ENCODE measurements at places on chromosomes 7 and 10. TPM values are rescaled to one million over a fixed set of nuclear protein-coding genes. Genes with fewer than 3 reads are reported as not detected.

Gene CALML3
- total RNA-seq = not detected

Gene CYP2C8
- total RNA-seq = not detected

Gene PEX1
- total RNA-seq = 14.7 TPM

Gene HTR5A
- not detected for total RNA-seq

Gene STAMBPL1
- 40.2 TPM for total RNA-seq

Gene MMP21
- total RNA-seq = not detected

Gene ZNF488
- 0.70 TPM for total RNA-seq

Gene ZNF727
- total RNA-seq = 1.1 TPM

Gene RPA3
- total RNA-seq = 181 TPM

Gene DPYSL4
- total RNA-seq = 15.2 TPM

Gene LEP
- not detected for total RNA-seq

DNA sequence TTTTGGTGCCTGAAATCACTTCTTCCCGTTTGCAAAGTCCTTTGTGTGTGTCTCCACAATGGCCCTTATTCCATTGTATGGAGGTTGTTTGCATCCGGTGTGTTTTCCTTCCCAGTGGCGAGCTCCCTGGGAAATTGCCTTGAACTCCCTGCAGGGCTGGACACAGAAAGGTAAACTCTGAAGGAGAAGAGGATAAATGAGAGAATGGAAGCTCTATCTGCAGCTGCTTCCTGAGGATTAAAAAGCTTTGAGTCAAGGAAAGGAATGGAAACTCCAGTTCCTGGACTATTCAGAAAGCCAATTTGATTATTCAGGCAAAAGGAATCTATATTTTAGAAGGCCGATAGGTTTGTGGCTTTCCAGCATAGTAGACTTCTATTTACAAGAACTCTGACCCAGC lies 4.4 kb upstream of the GRK5 start:
- no peak overlapping the region for H3K27ac ChIP-seq
- DNase-seq = no peak
- H3K4me1 ChIP-seq = peaks cover 15% of the 10 kb centered on the region
- no peaks in the 10 kb centered on the region for H3K27me3 ChIP-seq

- no peak overlapping the region for H3K27ac ChIP-seq
- no peak for DNase-seq
- no peak overlapping the region for H3K4me3 ChIP-seq
Observed at GRCh38 chr7:158284121-158284520, 303.5 kb downstream of the PTPRN2 start.

DNA sequence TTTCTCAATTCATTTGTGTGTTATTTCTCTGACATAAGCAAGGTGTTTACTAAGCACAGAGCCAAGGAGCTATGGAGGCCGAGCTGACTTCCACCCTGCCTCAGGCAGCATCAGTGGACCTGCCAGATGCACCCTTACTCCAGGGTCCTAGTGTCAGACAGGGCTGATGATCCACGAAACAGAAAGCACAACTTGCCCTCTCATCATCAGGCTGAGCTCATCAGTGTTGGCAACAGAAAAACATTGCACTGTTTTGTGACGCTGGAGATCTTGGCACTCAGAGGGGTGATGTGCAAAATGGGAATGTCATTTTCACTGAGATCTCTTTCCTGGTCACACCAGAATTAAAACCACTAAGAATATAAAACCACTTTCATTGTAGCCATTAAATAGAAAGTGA lies 201.8 kb downstream of the GLI3 start:
- H3K27me3 ChIP-seq = peaks cover 2% of the 10 kb centered on the region
- H3K27ac ChIP-seq = no peak overlapping the region
- no peak for DNase-seq
- H3K4me1 ChIP-seq = no peaks in the 10 kb centered on the region
- no peaks in the 10 kb centered on the region for H3K36me3 ChIP-seq
- no peak overlapping the region for H3K4me3 ChIP-seq

DNA sequence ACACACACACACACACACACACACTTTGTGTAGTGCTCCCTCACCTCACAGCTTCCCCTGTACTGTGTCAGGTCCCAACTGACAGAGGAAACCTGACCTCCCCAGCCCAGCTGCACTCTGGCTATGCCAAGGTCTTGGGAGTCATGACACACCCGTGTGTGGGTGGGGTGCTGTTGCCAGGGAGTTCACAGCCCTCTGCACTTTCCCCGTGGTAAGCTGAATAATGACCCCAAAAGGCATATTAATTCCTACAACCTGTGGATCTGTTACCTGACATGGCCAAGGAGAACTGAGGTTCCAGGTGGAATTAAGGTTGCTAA lies 8.9 kb upstream of the NANOS1 start:
- H3K4me3 ChIP-seq = no peak overlapping the region
- peaks cover 2% of the 10 kb centered on the region for H3K27me3 ChIP-seq
- H3K4me1 ChIP-seq = peaks cover 4% of the 10 kb centered on the region
- H3K36me3 ChIP-seq = no peaks in the 10 kb centered on the region
- H3K27ac ChIP-seq = peak overlapping the region; percentile 17

DNA sequence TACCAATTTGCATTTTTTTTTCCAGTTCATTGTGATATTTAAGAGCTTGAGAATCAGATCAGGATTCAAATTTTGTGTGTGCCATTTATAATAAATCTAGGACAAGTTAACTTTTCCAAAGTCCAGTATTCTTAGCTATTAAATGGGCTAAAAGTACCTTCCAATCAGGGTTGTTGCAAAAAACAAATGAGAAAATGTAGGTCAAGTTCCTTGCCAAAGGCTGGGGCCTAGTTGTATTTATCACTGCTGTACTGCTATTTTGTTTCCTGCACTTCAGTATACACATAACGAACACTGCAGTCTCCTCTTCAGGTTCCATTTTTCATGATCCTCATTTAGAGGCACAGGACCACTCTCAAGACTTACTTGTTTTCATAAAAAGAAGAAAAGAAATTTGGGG lies 7.4 kb upstream of the VPS41 start:
- H3K27ac ChIP-seq = no peak overlapping the region
- no peaks in the 10 kb centered on the region for H3K4me1 ChIP-seq
- no peak overlapping the region for H3K4me3 ChIP-seq

- H3K27me3 ChIP-seq = peaks cover 80% of the 10 kb centered on the region
- DNase-seq = peak; percentile 31
- peaks cover 40% of the 10 kb centered on the region for H3K4me1 ChIP-seq
- H3K27ac ChIP-seq = no peak overlapping the region
- no peak overlapping the region for H3K4me3 ChIP-seq
- no peaks in the 10 kb centered on the region for H3K36me3 ChIP-seq
Observed at GRCh38 chr10:8037941-8038894, 16.3 kb upstream of the GATA3 start.

- no peak overlapping the region for H3K27ac ChIP-seq
- H3K27me3 ChIP-seq = no peaks in the 10 kb centered on the region
- DNase-seq = no peak
- H3K4me3 ChIP-seq = no peak overlapping the region
Observed at GRCh38 chr10:17687117-17687831, 43.3 kb downstream of the STAM start.

GRCh38 chr7:116284390-116284789 lies 74.1 kb downstream of the TES start:
- peaks cover 15% of the 10 kb centered on the region for H3K27me3 ChIP-seq
- H3K4me1 ChIP-seq = no peaks in the 10 kb centered on the region
- no peak for DNase-seq
- no peaks in the 10 kb centered on the region for H3K36me3 ChIP-seq

DNA sequence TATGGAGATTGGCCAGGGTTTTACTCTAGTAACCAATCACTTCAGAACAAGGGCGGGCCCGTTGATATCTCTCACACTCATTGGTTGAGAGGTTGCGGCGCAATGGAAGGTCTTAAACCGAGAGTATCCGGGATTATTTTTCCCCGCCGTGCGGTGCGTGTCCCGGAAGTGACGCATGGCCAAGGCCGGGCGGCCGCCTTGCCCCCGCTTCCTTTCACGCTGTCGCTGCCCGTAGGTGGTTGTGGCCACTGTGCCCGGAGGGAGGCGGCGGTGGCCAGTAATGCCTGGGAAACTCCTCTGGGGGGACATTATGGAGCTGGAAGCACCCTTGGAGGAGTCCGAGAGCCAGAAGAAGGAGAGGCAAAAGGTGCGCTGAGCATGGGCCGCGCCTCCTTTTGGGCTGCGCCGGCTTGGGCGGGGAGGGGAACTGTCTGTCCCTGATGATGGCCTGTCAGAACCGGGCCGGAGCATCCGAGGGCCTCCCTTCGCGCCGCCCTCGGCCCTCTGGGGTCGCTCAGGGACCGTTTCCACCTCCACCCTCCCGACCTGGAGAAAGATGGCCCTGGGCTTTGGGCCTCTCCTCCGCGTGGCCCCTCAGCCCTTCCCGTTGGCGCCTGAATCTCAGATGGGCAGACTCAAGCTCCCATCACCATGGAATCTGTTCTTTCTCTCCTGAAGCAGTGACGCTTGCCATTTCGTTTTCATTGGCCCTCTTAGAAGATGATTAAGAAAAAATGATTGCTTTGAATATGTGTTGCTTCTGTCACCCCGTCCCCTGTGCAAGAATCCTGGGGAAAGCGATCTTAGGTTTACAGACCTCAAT lies at the start of gene DDX50:
Gene DDX50, plus strand, starts transcription at position 211 of the 823 bp plus-strand sequence. Its CDS starts 70 bp downstream, at position 281.
- DNase-seq = peak; percentile 98
- peak within 1 kb of the TSS; percentile 99 for H3K27ac ChIP-seq
- peaks cover 48% of the 10 kb centered on the region for H3K4me1 ChIP-seq
- H3K36me3 ChIP-seq = peaks cover 24% of the 10 kb centered on the region

- H3K27ac ChIP-seq = no peak overlapping the region
- peaks cover 9% of the 10 kb centered on the region for H3K27me3 ChIP-seq
- peaks cover 2% of the 10 kb centered on the region for H3K4me1 ChIP-seq
- no peak overlapping the region for H3K4me3 ChIP-seq
- no peaks in the 10 kb centered on the region for H3K36me3 ChIP-seq
Observed at GRCh38 chr10:120426306-120426705, 30.7 kb upstream of the PLPP4 start.

GRCh38 chr7:156034397-156034796 lies 222.1 kb upstream of the SHH start:
- peaks cover 3% of the 10 kb centered on the region for H3K27me3 ChIP-seq
- no peak overlapping the region for H3K4me3 ChIP-seq
- no peaks in the 10 kb centered on the region for H3K4me1 ChIP-seq
- no peak for DNase-seq

DNA sequence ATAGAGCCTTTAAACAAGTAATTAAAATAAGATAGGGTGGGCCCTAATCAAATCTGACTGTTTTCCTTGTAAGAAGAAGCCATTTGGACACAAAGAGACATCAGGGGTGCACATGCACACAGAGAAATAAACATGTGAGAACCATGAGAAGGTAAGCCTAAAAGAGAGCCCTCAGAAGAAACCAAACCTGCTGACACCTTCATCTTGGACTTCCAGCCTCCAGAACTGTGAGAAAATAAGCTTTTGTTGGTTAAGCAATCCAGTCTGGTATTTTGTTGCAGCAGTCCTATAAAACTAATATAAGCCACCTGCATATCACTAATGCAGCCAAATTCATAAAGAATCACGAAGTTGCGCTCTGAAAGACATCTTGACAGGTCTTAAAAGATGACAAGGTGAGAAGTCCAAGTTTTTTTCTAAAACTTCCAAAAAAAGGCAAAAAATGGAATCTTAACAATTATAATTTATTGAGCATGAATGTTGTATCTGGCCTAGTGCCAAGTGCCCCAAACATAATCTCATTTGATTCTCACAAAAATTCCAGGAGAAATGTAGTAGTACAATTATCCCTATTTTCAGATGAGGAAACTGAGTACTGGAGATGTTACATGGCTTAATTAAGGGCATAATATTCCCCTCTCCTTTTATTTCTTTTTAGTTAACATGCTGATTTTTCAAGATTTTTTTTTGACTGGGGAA lies 34.3 kb upstream of the FAM133B start:
- H3K4me1 ChIP-seq = peaks cover 79% of the 10 kb centered on the region
- no peak for DNase-seq
- peak overlapping the region; percentile 86 for H3K27ac ChIP-seq
- H3K4me3 ChIP-seq = no peak overlapping the region
- H3K27me3 ChIP-seq = no peaks in the 10 kb centered on the region

GRCh38 chr10:69086001-69086509 lies 1.8 kb upstream of the SRGN start:
- peak overlapping the region; percentile 97 for H3K27ac ChIP-seq
- H3K4me3 ChIP-seq = peak overlapping the region; percentile 68

- H3K36me3 ChIP-seq = no peaks in the 10 kb centered on the region
- no peak overlapping the region for H3K4me3 ChIP-seq
- H3K4me1 ChIP-seq = no peaks in the 10 kb centered on the region
- no peak overlapping the region for H3K27ac ChIP-seq
Observed at GRCh38 chr7:30652132-30652531, 30.1 kb downstream of the CRHR2 start.

DNA sequence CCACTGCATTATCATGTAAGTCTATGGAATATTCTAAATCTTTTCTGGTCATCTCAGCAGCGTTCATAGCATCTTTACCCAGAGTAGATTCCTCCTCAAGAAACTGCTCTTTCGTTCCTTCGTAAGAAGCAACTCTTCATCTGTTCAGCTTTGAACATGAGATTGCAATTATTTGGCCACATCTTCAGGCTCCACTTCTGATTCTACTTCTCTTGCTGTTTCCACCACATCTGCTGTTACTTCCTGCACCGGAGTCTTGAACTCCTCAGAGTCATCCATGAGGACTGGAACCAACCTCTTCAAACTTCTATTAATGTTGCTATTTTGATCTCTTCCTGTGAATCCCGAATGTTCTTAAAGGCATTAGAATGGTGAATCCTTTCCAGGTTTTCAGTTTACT lies 12.7 kb downstream of the CHST12 start:
- no peaks in the 10 kb centered on the region for H3K36me3 ChIP-seq
- H3K4me1 ChIP-seq = peaks cover 42% of the 10 kb centered on the region
- DNase-seq = no peak
- no peaks in the 10 kb centered on the region for H3K27me3 ChIP-seq

DNA sequence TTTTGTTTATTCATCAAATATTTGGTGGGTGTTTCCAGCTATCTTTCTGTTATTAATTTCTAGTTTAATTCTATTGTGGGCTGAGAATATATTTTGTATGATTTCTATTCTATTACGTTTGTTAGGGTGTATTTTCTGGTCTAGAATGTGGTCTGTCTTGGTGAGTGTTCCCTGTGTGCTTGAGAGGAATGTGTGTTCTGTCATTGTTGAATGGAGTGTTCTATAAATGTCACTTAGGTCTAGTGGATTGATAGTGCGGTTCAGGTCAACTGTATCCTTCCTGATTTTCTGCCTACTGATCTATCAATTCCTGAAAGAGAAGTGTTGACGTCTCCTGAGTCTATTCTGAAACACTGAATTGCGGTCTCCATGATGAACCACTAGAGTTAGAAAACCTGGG lies 8.5 kb downstream of the HTRA1 start:
- no peak overlapping the region for H3K27ac ChIP-seq
- no peak overlapping the region for H3K4me3 ChIP-seq
- peaks cover 10% of the 10 kb centered on the region for H3K4me1 ChIP-seq
- no peaks in the 10 kb centered on the region for H3K36me3 ChIP-seq
- DNase-seq = no peak

- no peaks in the 10 kb centered on the region for H3K27me3 ChIP-seq
- H3K36me3 ChIP-seq = peaks cover 3% of the 10 kb centered on the region
- H3K4me1 ChIP-seq = peaks cover 63% of the 10 kb centered on the region
- peak overlapping the region; percentile 79 for H3K4me3 ChIP-seq
Observed at GRCh38 chr7:106111655-106112117, 426 bp downstream of the SYPL1 start.

GRCh38 chr7:32616625-32617024 lies 121.3 kb downstream of the AVL9 start:
- H3K27me3 ChIP-seq = peaks cover 2% of the 10 kb centered on the region
- DNase-seq = no peak
- H3K27ac ChIP-seq = no peak overlapping the region
- no peak overlapping the region for H3K4me3 ChIP-seq
- H3K36me3 ChIP-seq = no peaks in the 10 kb centered on the region

Data from activated CD4-positive, alpha-beta T cell treated with anti-CD3 and anti-CD28 coated beads for 36 hours (primary cell).